ENCODE measurements at places on chromosomes 11 and 22. TPM values are rescaled to one million over a fixed set of nuclear protein-coding genes. Genes with fewer than 3 reads are reported as not detected.

The SUSD2 gene
- total RNA-seq: 0.95 TPM

The PHETA2 gene
- total RNA-seq: 0.97 TPM

DNA sequence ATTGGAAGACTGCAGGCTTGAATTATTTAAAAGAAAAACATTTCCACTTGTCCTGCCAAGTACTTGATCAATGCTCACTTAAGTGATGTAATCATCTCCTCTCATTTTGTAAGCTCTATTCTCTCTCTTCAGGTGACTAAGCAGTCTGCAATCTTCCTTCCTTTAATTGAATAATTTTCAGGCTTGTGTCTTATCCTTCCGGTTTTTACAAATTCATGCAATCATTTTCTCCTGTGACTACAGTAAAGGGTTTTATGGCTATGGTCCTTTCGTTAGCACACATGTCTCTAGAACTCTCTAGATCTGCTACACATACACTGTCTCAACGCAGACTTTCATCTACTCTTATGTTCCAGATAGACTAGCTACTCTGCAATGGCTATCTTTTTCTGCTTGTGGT is 12.6 kb upstream of the UPB1 start:
- peaks cover 17% of the 10 kb centered on the region for H3K4me1 ChIP-seq
- no peaks in the 10 kb centered on the region for H3K27me3 ChIP-seq
- H3K27ac ChIP-seq: no peak overlapping the region
- H3K4me3 ChIP-seq: no peak overlapping the region

GRCh38 chr11:119381181-119381988 is at the start of gene USP2:
TSS of gene USP2 (minus strand) at chr11:119381690. CDS start at chr11:119373480, 8,210 bp downstream.
- H3K27ac ChIP-seq: no peak within 1 kb of the TSS
- peaks cover 7% of the 10 kb centered on the region for H3K4me1 ChIP-seq
- DNase-seq: peak; percentile 97
- no peaks in the 10 kb centered on the region for H3K36me3 ChIP-seq
- no peaks in the 10 kb centered on the region for H3K27me3 ChIP-seq

The KLHDC7B gene
- 5.8 TPM for total RNA-seq

The OTOG gene
- not detected for total RNA-seq

The DUSP18 gene
- 4.4 TPM for total RNA-seq
